ENCODE measurements at places on chromosomes 1 and 21.
A peak's percentile ranks its signal among the peaks of the same experiment; 100 is the strongest.

DNA sequence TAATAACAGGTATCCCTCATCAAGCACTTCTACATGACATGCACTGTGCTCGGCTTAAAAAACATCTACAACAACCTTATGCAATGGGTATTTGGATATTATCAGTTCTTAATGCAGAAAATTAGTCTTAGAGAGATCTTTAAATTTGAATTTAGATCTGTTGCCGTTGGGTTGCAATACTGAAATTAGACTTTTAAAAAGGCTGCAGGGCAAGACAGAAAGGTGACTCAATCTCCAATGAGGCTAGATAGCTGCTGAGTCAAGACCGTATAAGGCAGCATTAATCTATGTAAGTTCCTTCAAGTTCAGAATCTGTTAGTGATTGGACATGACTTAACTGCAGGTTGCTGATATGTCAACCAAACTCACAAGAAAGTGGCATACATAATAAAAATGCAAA is 37.3 kb downstream of the OLFM3 start:
- no peak for DNase-seq

GRCh38 chr1:77506771-77507170 is 175.7 kb downstream of the ZZZ3 start:
- no peak for DNase-seq

DNA sequence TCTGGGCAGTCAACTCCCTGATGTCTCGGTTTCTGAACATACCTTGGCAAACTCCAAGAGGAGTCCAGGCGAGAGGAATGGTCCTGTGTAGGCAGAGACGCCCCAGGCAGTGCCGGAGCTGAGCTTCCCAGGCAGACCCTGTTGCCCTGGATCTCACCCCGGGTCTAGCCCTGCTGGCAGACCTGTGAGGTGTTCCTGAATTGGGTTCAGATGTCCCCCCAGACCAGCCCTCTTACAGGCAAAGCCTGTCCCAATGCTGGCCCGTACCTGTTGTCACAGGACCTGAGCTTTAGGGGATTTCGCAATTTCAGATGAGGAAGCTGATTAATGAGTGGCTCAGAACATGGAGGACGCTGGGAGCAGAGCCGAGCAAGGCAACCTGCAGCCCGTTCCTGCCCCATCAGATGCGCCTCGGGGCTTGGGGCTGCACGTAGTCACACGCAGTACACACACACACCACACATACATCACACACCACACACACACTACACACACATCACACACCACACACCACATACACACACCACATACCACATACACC is 38.5 kb upstream of the PDE9A start:
- no peak for DNase-seq

- DNase-seq: no peak
These were observed 17.2 kb downstream of the ALPL start for GRCh38 chr1:21526441-21526840.

DNA sequence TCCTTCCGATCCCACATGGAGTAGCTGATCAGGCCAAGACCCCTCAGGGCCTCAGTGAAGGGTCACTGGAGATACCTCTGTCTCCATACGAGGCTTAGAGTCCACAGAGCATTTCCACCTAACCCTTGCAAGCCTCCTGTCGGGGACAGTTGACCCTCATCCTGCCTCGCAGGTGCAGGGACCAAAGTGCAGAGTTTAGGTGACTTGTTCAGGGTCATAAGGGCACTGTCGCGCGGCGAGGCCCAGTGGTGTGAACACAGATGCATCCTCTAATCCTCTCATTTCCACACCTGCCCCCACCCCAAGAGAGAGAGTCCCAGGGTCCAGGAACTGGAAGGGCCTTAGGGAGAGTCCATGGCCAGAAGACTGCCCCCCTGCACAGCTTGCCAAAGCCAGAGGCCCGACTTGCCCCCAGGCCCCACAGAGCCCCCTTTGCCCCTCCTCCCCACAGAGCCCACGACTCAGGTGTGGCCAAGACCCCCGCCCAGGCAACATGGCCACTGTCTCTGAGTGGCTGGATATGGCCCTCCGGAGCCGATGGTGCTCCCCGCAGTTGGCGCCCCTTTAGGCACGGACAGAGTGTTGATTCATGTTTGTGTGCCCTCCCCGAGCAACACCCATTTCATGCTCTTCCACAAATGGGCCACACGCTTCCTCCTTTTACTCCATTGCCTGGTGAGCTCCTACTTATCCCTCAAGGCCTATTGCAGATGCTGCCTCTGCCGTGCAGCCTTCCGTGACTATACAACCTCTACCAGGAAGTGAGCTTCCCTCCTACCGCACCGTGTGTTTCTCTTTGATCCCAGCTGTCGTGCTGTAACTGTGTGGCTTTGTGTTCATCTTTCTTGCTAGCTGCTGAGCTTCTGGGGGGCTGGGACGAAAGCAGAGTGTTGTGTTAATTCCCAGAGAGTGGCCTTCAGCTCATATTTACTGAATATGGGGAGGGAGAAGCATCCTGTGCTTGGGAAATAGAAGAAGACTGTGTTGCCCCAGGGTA is 1.7 kb downstream of the TRPM2 start:
- DNase-seq: no peak

DNA sequence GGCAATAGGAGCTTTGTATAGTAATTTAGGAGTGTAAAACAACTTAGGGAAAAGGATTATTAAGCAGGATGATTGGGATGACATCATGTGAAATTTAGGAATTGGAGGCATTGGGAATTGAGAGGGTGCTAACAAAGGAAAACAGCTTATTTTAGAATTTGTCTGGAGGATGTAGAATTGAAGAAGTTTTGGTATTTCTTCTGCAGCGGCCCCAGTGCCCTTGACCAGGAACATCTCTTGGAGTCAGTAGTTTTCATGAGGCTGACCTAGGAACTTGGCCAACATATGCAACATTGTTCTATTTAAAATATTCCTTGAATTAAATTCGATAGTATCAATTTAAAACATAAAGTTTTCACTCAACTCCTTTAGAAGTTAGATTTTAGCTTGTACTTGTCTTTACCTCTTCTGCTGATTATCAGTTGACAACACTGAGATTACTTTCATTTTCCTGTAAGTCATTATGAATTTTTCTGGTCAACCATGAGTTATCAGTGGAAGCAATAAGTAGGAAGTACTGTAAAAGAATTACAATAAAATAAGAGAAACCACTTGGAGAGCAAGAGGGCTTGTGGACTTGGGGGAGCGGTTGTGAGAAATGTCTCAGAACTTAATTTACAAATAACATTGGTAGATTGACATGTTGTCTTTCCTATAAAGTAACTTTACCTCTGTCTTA is 52.8 kb downstream of the DYRK1A start:
- no peak for DNase-seq

- DNase-seq: no peak
These were observed 90.5 kb downstream of the TRABD2B start for GRCh38 chr1:47906527-47907176.

GRCh38 chr1:21669258-21670058 is at the start of gene RAP1GAP:
Gene RAP1GAP, minus strand, starts transcription at chr1:21669357. Its CDS starts 49,325 bp downstream, at chr1:21620032.
- no peak for DNase-seq

DNA sequence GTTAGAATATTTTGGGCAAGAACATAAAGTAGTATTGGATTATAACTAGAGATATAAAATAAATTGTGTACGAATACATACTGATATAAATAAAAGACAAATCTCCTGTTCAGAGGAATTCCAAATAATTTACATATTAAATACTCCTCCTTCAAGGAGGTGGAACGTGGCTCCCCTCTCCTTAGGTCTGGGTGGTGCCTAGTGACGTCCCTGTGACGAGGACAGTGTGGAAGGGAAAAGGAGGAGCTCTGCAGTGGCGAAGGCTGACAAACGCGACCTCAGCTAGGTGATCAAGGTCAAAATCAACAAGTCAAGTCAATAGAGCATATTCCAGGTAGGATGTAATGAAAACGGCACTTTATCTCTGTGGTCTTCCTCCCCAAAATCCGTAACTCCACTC is 310.0 kb downstream of the SMYD3 start:
- no peak for DNase-seq

- no peak for DNase-seq
These were observed 80.1 kb downstream of the UBIAD1 start for GRCh38 chr1:11352816-11353799.

DNA sequence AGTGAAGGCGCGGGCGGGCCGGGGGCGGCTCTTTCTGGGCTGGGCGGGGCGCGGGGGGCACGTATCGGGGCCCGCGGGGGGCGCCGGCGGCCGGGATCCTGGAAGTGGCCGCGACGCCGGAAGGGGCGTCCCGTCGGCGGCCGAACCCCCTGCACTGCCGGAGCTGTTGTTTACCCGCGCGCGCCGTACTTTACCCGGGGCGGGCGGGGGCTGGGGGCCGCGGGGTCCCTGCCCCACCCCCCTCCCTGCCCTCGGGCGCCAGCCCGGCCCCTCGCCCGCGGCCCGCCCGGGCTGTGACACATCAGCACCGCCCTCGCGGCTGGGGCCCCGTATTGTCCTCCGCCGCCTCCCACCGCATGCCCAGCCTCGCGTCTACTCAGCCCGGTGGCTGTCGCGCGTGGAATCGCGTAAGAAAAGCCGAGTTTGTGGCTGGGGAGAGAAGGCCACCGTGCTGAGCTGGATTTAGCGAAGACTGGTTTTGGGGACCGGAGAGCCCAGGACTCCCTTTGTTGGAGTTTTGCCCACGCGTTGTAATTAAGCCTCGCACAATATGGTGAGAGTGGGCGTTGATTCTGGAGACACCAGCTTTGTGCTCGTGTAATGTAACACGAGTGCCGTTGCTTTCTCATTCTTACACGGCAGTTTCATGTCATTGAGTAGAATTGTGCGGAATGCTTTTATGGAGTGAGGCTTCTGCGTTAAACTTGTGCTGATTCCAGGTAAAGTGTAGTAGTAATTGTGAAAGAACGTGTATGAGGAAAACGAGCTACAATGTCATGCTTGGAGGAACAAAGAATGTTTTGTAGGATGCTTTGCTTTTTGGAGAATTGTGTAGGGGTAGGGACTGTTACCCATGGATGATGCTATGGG is 559 bp downstream of the BACH1 start:
- DNase-seq: peak; percentile 41

DNA sequence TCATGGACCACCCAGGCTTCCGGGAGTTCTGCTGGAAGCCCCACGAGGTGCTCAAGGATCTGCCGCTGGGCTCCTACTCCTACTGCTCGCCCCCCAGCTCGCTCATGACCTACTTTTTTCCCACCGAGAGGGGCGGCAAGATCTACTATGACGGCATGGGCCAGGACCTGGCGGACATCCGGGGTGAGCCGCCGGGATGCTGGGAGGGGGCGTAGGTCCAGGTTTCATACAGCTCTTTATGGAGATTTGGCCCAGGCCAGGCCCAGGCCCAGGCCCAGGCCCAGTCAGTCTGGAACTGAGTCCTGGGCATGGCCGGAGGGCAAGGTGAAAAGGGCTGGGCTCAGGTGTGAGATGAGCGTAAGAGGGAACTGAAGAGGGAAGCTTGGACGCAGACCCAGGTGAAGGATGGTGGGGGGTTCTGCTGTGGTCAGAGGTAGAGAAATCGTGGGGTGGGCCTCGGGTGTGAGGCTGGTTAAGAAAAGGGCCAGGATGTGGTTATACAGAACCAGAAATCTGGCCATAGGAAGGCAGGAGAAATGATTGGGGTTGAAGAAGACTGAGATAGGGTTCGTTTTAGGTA is 23.0 kb downstream of the DISP3 start:
- no peak for DNase-seq

GRCh38 chr1:218346391-218347204 is 1.5 kb downstream of the TGFB2 start:
- no peak for DNase-seq

DNA sequence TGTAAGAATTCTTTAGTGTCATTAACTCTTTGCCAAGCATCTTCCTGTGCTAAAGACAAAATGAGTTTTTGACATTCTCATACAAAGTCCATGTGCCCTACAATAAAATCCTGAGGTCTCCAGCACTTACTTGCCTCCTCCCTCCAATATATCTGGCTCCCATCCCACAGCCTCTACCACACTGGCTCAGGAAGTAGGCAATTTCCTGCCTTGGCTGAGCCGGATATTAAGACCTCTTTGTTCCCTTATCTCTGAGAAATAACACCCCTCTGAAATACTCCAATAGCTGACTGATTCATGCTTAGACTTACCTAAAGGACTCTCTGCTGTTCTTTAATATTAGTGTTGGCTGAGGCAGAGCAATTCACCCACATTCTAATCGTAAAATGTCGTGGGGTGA is 37.6 kb upstream of the GORAB start:
- no peak for DNase-seq

GRCh38 chr1:20373286-20373685 is 82.6 kb downstream of the VWA5B1 start:
- DNase-seq: no peak

Data from stimulated activated CD8-positive, alpha-beta memory T cell treated with anti-CD3 and anti-CD28 coated beads, Interleukin-4, amount 100 ng/mL, for 1 hour (primary cell).